ENCODE measurements at places on chromosomes 2 and 18.

DNA sequence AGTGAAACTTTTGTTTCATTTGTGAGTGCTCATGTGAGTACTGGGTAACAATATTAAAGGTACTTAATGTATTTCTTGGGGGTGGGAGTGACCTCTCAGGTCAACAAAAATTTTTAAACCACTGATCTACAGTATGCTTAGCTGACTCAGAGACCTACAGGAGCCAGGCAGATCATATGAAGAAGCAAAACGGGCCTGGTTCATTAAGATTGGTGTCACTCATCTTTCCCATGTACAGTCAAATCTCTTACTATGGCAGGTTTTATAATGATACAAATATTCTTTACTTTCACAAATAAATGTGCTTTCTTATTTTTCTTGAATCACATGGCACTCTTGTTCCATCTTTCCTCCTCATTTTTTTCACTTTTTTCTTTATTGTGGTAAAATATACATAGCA is 7.7 kb upstream of the TMSB10 start:
- DNase-seq, result no peak

GRCh38 chr2:43482961-43483360 is 112.9 kb downstream of the THADA start:
- no peak for DNase-seq

- no peak for DNase-seq
Measured at GRCh38 chr2:199455545-199456382, 2.0 kb downstream of the SATB2 start.

DNA sequence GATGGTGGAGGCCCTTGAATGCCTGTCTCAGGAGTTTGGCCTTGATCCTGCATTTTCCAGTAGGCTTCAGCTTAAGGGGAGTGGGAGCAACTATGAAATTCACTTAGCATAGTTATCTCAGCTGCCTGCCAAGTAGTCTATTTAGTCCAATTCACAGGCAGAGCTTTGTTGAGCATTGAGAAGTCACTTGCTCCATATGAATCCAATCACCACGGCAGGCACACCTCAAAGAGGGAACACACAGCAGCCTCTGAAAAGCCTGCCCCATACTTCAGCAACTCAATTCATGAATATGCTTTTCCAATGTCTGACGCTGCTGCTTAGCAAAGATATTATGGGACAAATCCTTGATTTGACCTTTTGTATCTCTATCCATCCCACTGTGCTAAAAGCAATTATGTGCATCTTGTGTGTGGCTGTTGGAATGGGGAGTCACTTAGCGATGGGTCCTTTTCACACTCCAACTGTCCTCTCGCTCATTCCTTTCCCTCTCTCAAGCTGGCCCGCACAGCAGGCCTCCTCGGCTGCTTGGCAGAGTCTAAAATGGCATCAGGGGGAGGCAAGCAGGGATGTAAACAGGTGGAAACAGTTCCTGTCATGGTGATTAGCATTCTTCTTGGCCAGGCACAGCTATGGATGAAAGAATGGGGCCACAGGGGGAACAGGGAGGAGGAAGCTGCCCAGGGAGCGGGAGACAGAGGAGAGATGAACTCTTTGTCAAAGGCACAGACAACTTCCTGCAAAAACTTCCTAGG is 56.0 kb upstream of the LRPPRC start:
- DNase-seq, result no peak

DNA sequence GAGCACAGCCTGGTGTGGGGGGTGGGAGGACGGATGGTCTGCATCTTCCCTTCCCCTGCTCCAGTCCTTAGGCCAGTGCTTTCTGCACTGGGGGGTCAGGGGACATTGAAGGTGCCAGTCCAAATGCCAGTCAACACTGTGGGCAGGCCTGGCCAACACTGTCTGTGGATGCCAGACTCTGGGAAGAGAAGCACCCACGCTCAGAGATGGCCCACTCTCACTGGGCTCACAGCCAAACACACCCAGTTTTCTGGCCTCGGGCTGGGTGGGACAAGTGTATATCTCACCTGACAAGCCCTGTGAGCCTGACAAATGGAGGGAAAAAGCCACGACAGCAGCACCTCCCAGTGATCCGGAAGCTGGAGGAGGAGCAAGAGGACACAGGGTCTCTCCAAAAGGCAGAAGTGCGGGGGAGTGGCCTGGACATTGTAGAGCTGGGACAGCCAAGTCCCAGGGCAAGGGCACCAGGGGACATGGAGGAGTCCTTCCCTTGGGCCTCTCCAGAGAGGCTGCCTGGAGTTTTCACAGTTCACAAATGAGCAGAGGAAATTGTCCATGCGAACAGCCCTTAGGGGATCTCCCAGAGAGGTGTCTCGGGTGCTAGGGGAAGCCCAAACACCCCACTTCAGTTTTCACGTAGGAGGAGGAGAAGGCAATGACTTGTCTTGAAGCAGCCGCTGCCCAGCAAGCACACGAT is 79.3 kb downstream of the SDC1 start:
- no peak for DNase-seq

GRCh38 chr2:190837420-190837819 is 43.2 kb upstream of the GLS start:
- DNase-seq, result no peak

DNA sequence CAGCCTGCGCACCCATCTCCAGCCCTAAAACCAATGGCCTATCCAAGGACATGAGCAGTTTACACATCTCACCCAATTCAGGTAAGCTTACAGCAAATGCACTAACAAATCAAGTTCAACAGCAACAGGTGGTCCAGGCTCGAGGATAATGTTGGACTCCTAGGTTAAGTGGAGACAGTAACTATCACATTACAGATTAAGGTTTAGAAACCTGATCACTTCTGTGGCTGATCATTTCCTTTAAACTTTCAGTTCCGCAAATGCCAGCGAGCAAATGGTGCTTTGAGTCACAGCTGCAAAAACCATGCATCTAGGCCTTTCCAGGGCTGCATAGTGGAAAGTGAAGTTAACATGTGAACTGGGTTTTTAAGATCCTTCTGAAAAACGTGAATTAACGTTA is 259.4 kb downstream of the GBX2 start:
- DNase-seq, result no peak

GRCh38 chr2:37575780-37576179 is 95.7 kb downstream of the CDC42EP3 start:
- DNase-seq, result no peak

DNA sequence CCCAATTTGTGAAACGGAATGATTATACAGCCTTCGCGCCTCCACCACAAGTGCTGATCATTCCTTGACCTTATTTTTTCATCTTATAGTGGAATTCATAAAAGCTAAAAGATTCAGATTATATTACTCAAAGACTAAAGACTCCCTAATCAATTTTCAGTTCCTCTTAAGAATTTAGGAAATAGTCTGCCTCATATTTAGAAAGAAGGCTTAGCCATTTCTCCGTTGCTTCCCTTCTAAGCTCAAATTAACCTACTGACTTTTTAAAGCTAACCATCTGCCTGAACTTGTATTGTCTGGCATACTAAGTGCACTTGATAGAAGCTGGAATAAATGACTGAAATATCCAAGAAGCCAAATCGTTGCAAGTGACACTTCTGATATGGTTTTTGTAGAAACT is 44.7 kb downstream of the HNRNPLL start:
- DNase-seq, result no peak

- no peak for DNase-seq
Measured at GRCh38 chr18:46019936-46020335, 52.1 kb downstream of the PSTPIP2 start.

DNA sequence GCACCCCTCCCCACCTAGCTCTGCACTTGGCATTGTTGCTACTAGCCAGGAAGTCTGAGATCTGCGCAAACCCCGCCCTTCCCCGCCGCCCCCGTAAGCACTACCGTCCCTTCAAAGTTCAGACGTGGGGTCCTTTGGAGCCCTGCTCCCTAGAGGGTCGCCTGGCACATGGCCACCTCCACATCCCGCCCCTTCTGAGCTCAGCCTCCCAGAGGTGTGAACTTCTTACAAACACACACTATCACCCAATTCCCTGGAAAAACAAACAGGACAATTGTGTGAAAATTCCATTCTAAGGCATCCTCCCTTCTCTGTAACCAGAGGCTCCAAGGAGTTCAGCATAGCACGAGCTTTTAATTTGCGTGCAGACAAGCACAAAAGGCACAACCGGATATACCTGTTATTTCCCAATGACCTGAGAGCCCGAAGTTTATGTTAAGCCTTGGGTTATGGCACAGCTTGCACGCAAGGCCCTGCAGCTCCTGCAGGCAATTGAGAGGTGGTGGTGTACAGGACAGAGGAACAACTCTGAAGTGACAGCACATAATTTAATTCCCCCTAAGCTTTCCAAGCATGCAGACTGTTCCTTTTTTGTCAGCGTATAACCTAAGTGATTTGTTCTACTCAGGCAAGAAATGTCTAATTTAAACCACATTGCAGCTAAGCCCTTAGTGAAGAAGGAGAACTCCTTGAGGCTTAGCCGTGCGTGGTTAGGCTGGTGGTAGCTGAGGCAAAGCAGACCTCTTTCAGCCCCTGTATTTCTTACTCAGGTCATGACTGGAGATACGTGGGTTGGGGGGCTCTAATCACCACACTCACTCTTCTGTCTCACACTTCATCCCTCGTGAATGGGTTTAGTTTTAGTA is 20.3 kb upstream of the CYP1B1 start:
- DNase-seq, result no peak

DNA sequence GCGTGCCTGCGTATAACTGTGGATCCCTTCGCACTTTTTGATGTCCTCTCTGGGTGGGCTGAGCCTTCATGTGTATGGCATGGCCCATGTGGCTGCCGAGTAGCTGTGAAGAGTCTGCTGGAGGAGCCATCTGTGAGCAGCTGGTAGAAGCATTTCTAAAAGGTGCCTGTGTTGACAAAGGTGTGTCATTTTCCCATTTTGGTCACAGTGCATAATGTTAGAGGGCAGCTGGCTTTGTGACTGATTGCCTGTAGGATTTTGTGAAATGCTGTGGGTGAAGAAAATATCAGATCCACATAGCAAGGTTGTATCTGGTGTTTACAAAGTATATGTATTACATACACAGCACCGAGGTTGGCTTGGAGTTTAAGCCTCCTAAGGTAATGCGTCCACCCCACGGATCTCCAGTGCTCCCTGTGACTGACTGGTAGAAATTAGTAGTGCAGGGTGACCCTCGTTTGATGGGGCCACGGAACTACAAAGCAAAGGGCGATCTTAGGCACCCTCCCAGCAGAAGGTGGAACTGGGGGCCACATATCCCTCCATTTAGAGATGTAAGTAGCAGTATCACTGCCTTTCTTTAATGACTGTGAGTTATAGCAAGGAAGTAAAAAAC is 16.5 kb downstream of the GATA6 start:
- DNase-seq, result no peak

Measured in activated naive CD8-positive, alpha-beta T cell treated with anti-CD3 and anti-CD28 coated beads, Interleukin-2, amount 50 U/mL, for 16 hours (primary cell).